ENCODE measurements at places on chromosomes 5 and 9.

DNA sequence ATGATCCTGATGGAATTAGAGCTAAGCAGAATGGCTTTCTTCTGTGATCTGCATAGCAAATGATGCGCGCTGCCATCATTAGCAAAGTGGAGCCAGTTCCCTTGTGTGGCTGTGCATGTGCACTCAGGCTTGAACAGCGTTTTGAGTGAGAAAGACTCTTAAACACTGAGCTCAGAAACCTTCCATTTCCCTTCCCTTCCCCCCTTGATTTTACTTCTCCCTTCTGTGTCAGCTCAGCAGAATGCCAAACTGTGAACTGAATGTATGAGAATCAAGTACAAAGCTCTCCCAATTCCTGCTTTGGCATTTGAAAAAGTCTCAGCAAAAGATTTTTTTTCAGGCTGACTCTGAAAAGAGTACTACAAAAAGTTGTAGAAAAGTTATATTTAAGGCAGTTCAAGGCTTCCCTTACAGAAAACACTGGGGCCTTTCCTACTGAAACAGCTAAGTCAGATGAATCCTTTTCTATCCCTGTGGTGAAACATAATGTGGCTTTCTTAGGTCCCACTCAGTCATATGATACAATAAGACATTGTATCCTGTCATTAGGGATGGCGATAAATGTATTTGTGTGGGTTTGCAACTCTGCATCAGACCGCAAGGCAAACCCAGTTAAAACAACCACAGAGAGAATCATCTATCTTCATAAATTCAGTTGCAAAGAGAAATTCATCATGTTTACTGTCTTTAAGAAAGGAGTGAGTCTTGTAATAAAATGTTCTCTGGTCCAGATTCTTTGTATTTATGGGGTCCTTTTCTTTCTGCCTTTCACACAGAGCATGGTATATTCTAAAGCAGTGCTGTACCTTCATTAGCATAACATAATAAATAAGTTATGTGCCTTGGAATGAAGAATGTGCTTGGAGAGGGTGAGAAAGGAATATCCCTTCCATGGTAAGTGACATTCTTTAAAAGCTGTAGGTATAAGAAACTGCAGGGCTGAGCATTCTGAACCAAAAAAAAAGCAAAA is 222.6 kb downstream of the CAAP1 start:
- DNase-seq: no peak

DNA sequence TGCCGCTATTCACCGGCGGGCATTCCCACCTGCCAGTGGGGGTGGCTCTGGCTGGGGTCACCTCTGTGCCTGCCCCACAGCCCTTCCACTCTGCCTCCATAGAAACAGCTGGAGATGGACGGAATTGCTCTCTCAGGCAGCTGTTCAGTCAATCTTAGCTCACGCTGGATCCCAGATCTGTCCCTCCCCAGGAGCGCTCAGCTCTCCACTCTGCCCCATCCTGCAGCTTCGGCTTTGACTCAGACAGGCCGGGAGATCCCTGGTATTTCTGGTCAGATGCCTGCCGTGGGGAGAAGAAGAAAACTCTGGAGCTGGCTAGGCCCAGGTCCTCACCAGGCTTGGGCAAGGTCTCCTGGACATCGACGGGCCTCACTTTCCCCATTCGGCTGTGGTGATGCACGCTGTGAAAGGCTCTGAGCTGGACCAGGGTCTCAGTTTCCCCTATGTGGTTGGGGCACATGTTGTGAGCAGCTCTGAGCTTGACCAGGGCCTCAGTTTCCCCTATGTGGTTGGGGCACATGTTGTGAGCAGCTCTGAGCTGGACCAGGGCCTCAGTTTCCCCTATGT is 7.6 kb upstream of the SLC9A3 start:
- no peak for DNase-seq

DNA sequence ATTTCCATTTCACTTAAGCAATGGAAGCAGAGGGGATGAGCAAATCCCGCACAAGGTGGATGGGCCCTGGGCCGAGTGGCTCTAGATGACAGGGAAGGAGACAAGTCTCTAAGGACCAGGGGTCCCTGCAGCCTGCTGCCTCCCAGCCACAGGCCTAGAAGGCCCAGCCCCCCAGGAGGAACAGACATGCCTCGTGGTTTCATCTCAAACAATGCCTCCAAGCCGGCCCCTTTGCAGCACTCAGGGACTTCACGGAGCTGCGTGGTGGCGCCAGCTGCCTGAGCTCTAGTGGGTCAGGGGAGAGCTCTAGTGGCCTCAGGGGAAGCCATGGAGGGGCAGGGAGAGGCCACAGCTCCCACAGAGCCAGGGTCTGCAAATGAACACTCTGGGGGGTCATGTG is 48.8 kb downstream of the HABP4 start:
- no peak for DNase-seq

DNA sequence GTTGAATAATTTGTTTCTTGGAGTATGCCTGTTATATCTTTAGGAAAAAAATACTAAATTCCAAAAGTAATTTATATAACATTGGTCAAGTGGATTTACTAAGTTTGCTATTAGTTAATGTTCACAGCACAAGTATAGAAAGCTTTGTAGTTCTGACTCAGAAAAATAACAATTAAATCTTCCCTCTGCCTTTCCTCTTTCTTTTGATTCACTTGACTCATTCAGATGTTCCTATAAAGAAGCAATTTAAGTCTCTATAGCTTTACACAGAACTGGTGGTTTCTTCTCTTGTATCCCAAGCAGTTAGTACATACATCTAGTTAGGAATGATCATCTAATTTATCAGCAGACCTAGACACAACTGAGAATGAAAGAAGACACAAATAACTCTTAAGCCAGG is 4.5 kb upstream of the CDC42SE2 start:
- DNase-seq: no peak

GRCh38 chr5:40172721-40173120 is 507.0 kb upstream of the PTGER4 start:
- DNase-seq: no peak

DNA sequence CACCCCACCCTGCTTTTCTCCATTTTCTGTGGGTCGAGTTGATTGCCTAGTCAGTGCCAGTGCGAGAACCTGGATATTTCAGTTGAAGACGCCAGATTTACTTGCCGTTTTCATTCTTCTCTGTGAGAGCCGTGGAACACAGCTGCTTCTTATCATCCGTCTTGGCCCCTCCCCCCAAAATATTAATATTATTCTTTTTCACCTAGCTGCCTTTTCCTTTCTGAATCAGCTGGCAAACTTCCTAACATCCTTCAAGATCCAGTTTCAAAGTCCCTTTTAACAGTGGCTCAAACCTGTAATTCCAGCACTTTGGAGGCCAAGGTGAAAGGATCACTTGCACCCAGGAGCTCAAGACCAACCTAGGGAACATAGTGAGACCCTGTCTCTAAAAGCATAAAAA is 117.1 kb upstream of the RASA1 start:
- no peak for DNase-seq
